ENCODE measurements at places on chromosomes 1 and 21.

DNA sequence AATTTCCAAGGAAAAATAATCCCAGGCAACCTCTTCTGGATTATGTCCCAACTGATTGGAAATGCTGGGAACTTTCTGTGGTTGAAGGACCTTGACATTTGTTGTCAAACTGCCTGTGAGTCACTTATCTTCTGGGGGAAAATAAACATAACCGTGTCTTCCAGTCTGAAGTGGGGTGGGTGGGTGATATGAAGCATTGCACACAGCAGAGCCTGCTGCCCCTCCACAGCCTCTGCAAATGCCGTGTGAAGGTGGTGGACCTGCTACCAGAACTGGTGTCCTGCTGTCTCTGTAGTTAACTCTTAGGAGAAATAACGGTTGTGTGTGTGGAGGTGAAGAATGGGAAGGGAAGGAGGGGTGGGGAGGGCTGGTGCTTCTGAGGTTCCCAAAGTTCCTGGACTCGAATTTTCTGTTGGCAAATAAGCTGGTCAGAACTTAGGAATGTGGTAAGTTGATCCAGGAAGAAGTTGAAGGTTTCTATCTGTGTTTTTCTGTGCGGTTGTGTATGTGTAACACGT lies 23.2 kb downstream of the GALNT2 start:
- DNase-seq = no peak

- no peak for DNase-seq
Observed at GRCh38 chr1:94285031-94285654, 47.8 kb upstream of the ARHGAP29 start.

GRCh38 chr1:21641967-21642739 lies 27.0 kb downstream of the RAP1GAP start:
- DNase-seq = no peak

DNA sequence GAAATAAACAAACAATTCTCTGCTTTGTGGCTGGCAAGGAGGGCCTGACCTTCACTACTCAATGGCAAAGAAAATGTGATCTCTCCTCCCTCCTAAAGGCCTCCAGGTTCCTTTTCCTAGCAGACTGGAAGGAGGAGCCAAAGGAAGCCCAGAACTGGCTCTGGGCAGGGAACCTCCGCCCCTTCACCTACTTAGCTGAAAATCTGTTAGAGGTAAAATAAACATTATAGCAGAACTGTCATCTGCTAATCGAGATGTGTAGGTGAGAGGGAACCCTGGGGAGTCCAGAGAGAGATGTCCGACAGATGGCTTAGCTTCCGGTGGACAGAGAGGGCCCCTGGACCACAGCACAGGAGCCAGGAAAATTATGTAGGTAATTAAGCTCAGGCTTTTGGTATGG lies 75.2 kb upstream of the KCNA3 start:
- DNase-seq = no peak

DNA sequence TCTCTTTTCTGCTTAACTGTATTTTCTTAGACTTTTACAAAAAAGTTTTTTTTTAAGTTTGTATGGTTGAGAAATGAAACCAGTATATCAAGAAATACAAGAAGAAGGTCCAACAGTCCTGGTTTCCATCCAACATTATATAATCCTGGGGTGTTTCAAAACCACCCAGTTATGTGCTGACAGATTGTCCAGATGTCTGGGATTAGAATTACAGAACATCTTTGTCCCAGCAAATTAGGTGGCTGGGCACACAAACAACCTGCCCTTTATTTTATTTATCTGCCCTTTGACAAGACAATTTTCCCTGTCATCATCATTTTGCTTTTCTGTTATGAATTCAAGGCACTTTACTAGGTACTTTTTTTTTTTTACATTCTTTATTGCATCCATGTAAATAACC lies 622.1 kb downstream of the PLPP3 start:
- DNase-seq = no peak

DNA sequence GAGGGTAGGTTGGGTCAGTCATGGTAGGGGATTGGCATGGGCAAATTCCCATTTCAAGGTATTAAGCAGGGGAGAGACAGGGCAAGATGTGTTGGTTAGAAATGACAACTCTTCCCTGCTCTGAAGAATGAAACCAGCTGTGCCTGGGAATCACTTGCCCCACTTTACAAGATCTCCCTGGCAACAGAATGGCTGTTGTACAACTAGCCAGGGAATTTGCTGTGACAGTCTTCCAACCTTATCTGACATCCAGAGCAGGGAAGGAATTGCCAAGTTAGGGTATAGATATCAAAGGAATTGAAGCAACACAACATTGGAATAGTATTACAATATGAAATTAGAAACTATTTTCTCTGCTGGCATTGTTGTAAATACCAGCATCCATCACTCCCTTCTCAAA lies 154.7 kb downstream of the CACNA1E start:
- no peak for DNase-seq

- no peak for DNase-seq
Observed at GRCh38 chr1:191255354-191256054, 777.8 kb upstream of the BRINP3 start.

DNA sequence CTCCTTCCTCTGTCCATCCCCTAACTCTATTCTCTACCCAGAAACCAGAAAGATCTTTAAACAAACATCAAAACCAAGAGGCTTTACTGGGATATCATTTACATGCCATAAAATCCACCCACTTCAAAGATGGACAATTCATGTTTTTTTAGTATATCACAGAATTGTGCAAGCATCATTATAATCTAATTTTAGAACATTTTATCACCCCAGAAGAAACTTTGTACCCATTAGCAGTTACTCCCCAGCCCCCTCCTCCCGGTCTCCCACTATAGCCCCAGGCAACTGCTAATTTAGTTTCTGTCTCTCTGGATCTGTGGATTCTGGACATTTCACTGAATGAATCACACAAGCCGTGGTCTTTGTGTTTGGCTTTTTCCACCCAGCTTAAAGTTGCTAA lies 4.8 kb upstream of the SELENON start:
- DNase-seq = no peak

- no peak for DNase-seq
Observed at GRCh38 chr1:186655876-186656275, 24.3 kb downstream of the PTGS2 start.

GRCh38 chr1:3085721-3086120 lies 16.7 kb downstream of the PRDM16 start:
- no peak for DNase-seq

DNA sequence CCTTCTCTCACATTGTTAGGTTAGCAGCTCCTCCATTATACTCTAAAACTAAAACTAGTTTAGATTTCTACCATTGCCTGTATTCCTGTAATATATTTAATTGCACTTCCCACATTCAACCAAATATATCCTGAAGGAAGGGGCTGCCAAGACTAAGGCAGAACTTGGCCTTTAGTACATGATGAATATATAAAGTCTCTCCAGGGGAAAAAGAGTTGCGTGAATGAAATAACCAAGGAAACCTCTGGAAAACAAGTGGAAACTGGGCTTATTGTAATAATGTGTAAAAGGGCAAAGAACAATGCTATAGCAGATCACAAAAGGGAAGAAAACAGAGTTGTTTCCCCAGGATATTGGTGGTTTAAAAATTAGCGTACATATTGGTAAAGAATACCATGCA lies 1012.5 kb upstream of the PRMT6 start:
- DNase-seq = no peak

DNA sequence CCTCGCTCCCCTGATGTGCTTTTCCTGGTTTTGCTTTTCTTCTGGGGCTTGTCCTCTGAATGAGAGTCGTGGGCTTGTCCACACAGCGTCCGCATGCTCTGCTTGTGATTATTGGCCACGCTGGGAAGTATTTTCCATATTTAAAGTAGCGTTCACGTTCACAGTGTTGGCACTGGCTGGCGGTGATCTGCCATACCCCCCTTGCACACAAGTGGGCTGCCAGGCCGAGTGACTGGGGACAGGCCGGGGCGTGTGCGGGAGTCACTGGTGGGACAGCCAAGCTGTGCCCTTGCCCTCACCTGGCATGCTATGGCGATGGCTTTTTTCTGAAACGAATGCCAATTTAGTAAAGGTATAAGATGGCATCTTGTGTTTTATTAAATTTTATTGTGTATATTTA lies 32.8 kb downstream of the SLC37A1 start:
- DNase-seq = no peak
